ENCODE measurements at places on chromosomes 12 and 14. TPM values are rescaled to one million over a fixed set of nuclear protein-coding genes. Genes with fewer than 3 reads are reported as not detected.

The B3GNT4 gene
- total RNA-seq = 0.33 TPM

The SETD3 gene
- total RNA-seq = 38.3 TPM

The OTUB2 gene
- total RNA-seq = 1.5 TPM

The FLRT2 gene
- total RNA-seq = 14.5 TPM

DNA sequence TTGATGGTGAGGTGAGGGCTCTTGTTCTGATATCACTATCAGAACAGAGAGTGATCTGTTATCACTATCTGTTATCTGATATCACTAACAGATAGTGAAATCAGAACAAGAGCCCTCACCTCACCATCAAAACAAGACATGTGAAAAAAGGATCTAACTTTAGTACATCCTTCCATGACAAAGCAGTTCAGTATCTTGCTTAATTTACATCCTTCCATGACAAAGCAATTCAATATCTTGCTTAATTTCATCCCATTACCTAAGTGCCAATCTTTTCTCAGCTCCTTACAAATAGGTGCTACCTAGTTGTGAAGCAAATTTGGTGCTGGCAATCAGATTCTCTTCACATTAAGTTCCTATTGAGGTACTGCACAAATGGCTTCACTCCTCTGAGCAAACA is 1865.6 kb upstream of the FLRT2 start:
- no peak for DNase-seq

- peak; percentile 36 for DNase-seq
Observed at GRCh38 chr12:49809381-49809905, 18.8 kb downstream of the NCKAP5L start.

GRCh38 chr12:89307474-89308253 is 44.6 kb downstream of the DUSP6 start:
- no peak for DNase-seq

DNA sequence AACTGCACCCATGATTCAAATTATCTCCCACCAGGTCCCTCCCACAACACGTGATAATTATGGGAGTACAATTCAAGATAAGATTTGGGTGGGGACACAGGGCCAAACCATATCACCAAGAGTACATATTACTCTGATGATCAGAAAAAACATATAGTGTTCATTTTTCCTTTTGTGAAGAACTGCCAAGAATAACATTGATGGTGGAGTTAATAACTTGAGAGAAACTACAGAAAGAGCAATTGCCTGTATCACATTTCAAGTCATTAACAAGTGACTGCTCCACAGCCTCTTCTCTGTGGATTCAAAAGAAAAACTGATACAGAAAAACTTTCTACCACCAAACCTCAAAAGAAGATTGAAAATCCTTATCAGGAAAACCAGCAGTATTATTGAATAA is 34.7 kb downstream of the GRIP1 start:
- DNase-seq = peak; percentile 52

GRCh38 chr12:82817368-82817767 is 130.7 kb downstream of the TMTC2 start:
- DNase-seq = peak; percentile 8

DNA sequence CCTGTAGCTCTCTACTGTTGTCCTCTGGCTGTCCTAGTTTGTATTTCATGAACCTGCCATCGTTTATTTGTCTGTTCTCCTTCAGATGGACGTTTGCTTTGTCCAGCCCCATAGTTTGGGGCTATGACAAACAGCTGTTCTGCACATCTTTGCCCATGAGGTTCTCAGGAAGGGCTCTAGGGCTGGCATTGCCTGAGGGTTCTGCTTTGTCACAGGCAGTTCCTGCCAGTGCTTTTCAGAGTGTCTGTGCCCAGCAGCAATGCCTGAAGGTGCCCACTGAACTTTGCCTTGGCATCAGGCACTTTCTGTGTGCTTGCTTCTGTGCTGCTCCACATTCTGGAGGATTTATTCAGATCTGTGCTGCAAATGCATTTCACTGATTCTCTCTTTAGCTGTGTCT is 361.3 kb downstream of the TMEM121 start:
- DNase-seq = no peak

- DNase-seq = peak; percentile 74
Observed at GRCh38 chr12:24379861-24380521, 430.5 kb upstream of the SOX5 start.

- no peak for DNase-seq
Observed at GRCh38 chr14:69814397-69814796, 17.4 kb upstream of the SLC10A1 start.

DNA sequence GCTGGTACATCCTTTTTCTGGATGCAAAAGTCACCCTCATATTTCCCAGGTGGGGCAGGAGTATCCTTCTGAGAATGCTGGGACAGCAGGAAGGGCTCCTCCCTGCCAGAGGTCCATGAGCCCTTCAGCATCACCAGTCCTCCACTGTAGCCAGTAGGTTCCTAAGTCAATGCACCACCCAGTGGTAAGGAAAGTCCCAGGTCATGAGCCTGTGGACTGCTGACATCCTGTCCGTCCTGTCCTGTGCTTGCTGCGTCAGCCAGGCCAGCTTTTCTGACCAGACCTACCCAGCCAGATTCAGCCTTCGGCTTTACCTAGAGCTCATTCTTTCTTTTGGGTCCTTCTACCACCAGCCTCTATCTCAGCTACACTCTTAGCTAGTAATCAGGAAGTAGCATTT is 23.0 kb upstream of the ACTN1 start:
- no peak for DNase-seq

- no peak for DNase-seq
Observed at GRCh38 chr12:8034802-8035201, 2.3 kb downstream of the FOXJ2 start.

DNA sequence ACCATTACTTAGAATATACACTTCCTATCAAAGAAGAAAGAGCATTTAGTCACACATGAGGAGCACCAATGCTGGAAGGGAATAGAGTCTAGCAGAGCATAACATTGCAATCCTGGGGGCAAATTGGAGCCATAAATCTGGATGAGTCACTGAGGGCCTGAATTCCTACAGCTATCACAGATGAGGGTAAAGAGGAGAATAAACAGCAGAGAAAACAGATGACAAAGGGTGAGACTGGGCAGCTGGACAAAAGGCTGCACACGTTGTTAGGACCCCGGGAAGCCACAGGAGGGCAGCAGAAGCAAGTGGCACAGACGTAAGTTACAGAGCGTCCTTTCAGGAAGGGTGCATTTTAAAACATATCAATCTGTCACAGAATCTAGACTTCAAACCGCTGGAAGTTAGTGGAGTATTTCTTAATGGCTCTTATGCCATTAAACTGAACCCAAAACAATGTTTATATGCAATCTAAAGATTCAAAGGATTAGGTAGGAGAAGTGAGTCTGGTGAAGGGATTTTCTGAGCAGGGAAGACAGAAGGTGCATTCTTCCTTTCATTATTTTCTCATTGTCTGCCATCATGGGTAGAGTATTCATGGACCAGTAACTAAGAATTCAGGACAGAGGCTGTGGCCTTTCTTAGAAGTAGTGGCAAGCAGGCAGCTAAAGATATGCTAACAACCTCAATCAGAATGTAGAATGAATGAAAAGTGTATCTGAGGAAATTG is 159.8 kb upstream of the DAAM1 start:
- peak; percentile 96 for DNase-seq

DNA sequence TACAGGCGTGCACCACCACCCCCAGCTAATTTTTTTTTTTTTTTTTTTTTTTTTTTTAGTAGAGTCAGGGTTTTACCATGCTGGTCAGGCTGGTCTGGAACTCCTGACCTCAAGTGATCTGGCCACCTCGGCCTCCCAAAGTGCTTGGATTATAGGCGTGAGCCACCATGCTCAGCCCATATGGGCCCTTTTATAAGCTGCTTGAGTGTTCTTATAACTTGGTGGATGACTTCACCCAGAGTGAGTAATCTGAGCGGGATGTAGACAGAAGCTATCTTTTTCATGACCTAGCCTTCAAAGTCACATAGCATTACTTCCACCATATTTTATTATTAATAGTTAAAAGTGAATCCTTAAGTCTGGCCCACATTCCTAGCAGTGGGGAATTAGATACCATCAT is 16.4 kb downstream of the BBOF1 start:
- DNase-seq = peak; percentile 66

DNA sequence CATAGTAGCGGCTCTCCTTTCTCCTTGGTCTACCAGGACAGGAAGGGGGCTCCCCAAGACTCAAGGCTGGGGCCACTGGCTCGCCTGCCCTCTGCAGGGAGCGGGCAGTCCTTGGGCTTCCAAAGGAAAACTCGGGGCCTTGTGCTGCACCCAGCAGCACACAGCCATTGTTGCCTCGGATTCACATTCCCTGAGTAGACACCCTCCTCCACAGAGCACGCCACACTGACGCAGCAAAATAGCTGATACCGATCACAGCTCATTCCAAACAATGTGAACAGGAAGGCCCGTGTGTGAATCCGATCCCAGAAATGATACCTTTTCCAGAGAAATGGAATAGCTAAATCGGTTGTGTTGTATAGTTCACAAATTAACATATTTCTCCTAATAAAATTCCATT is 65.1 kb upstream of the DYNC1H1 start:
- no peak for DNase-seq

DNA sequence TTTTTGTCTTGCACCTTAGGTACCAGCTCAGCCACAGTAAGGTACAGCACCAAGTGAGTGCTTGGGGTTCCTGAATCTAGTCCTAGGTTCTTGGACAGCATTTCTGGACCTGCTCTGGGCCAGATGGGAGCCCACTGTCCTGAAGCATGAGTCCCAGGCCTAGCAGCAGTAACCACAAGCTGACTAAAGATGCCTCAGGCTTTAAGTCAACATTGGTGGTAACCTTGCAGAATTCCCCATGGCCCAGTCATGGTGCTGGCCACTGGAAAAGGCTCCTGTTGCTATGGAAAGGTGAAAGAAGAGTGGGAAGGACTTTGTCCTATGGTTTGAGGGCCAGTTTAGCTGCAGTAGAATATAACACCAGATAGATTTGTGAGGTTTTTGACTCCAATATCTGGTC is 86.9 kb upstream of the CLEC14A start:
- peak; percentile 48 for DNase-seq

- no peak for DNase-seq
Observed at GRCh38 chr12:13592063-13592942, 389.1 kb downstream of the GRIN2B start.

DNA sequence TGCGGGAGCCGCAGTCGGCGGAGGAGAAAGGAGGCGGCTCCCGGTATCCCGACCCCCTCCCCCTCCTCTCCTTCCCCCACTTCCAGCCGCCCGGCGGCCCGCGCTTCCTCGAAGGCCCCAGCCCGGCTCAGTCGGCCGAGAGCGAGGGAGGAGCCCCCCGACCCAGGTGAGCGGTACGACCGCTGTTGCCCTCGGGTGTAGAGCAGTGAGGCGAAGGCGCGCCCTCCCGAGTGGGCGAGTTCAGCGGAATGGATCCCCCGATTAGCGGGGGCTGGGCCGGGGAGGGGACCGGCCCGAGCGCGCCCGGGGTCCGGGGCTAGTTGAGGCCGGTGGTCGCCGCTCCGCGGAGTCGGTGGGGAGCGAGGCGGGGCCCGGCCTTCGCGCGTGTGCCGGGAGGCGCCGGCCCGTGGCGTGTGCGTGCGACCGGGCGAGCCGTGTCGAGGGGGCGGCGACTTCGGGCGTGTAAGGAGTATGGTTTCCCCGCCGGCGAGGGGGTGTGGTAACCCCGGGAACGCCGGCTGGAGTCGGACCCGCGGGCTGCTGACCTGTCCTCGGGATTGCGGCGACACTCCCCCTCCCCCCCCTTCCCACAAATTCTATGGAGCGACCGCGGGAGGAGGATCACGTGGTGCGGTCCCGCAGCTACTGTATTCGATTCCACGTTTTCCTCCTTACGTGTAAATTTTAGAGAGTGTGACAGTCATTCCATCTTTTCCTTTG is 501 bp downstream of the RIMKLB start:
- peak; percentile 27 for DNase-seq

DNA sequence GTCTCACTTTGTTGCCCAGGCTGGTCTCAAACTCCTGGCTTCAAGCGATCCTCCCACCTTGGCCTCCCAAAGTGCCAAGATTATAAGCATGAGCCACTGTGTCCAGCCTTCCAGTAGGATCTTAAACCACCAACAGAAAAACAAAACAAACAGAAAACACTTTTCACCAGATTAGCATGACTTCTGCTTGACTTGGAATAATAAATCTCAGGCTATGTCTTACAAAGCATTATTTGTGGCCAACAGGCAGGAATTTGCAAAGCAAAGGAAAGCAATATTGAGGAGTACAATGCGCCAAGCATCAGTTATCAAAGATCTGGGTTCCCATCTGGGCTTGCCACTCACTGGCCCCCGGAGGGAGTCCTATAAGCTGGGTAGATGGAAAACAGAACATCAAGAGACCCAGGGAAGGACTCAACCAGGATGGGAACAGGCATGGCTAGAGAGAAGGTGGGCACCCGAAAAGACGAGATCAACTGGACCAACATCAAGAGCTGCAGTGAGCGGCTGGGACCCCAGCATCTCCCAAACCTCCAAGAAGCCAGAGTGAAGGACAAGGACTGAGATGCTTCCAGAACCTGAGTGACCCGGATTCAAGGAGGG is 101.2 kb downstream of the TMEM30B start:
- DNase-seq = peak; percentile 58

- DNase-seq = no peak
Observed at GRCh38 chr14:73777420-73777819, 63.2 kb upstream of the PNMA1 start.

GRCh38 chr12:126156806-126157574 is 1091.8 kb downstream of the AACS start:
- DNase-seq = no peak

DNA sequence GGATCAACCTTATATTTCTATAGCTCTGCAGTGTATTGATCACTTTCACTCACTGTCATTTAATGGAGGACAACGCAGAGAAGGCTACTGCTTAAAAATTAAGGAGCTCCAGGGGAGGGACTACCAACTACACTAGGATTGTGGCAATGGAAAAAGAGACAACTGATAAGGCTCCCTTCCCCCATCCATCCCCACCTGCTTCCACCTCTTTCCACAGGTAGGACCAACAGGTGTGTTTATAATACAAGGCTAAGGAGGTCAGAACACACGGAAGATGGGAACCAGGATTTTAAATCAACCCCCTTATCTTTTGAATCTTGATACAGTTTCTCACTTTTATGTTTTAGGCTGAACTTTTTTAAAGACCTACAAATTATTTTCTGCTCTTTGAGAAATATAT is 90.8 kb downstream of the STAB2 start:
- no peak for DNase-seq

DNA sequence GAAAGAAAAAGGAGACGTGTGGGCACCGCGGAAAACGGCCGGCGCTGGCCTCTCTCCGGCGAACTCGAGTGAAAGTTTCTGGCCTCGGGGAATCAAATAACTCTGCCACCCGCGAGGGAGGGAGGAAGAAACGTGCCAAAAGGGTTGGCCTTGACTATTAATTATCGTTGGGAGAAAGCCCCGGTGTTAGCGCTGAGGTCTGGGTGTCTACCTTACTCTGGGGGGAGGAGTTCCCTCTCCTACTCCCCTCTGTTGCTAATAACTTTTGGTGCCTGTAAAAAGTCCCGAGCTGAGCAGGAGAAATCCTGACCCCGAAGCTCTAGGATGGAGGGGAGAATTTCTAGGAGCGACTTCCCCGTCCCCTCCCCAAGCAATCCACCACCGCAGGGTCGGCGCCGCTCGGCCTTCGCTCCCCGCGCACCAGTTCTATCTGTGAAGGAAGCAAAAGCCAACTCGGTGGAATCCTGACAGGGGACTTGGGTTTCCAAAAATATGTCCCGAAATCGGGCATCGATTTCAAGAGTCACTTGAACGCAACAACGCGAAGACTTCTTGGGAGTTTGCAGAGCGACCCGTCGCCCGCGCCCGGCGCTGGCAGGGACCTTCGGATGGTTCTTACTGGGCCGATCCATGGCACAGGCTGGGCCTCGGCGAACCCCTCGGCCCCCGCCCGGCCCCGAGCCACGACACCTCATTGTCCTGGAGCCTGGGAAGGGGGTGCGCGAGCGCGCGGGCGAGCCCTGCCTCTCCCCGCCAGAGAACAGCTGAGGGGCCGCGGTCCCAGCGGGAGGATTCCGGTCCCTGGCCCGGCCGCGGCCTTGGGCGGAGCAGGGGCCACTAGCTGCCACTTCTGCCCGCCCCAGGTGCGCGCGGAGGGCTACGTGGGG is 1.7 kb downstream of the OTX2 start:
- DNase-seq = no peak
